ENCODE measurements at places on chromosomes 3 and 15.

GRCh38 chr15:93126599-93126998, 37.6 kb upstream of the RGMA start:
- DNase-seq, result no peak

DNA sequence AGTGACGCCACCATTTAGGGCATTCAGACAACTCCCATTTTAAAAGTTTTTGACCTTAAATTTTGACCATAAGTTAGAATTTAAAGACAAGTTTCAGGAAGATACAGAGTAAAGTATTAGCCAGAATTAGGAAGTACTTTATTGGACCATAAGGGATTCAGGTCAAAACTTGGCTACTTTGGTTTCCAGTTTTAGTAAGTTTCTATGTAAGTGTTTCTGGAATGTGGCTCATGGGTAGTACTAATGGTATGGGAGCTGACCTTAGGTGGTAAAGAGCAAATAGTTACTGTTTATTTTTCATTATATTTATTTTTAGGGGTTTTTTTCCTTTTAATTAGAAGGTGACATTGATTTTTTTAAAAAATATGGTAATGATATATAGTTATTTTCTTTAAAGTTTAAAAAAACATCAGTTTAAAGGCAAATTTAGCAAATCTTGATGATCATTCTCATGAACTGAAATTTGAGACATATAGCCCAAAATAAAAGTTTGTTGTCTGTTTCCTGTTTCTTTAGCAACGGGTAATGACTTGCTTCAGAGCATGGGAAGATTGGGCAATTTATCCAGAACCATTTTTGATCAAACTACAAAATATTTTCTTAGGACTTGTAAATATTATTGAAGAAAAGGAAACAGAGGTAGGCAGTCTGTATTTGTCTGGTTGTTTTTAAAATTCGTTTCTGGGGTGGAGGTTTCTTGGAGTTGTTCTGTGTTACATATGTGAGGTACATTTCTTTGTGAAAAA, 34.3 kb downstream of the U2SURP start:
- DNase-seq, result no peak

GRCh38 chr15:89316504-89316903, 18.1 kb downstream of the POLG start:
- DNase-seq, result no peak

- DNase-seq, result no peak
These were observed 13.9 kb upstream of the RYR3 start for GRCh38 chr15:33296856-33297255.

DNA sequence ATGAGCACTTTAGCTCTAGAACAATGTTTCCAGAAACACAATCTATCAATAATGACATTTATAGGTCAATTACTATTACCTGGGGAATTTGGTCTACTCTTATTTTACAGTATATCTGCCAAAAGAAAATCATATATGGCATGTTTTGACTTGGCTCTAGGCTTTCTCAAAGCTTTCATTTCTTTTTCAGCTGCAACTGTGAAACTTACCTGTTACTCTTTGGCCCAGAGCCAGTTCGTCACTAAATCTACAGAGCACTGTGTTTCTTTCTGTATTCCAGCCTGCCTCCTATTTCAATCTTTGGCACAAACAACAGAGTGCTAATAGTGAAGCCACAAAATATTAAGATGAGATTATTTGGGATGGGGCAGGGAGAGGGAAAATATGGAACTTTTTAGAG, 76.0 kb downstream of the P2RY1 start:
- no peak for DNase-seq

- DNase-seq, result no peak
These were observed 145.2 kb downstream of the SHQ1 start for GRCh38 chr3:72702997-72703396.

GRCh38 chr3:26719134-26719533, 96.6 kb downstream of the LRRC3B start:
- DNase-seq, result no peak

- no peak for DNase-seq
These were observed 964 bp downstream of the SLC25A20 start for GRCh38 chr3:48897460-48898376.

GRCh38 chr15:45163508-45163856, 24.3 kb downstream of the SHF start:
- DNase-seq, result no peak

DNA sequence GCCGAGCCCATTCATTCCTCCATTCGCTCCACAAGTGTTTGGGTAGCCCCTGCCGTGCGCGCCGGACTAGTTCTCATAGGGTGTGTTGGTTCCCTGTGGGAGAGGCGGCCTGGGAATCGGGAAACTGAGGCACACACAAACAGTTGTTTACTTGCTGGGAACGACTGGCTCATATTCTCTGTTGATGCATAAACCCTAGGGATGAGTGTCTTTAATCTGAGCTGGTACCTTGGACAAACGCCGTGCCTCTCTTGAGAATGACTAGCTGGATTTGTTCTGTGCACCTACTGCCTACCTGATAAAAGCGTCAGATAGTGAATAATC, 737 bp downstream of the DNAJA4 start:
- no peak for DNase-seq

Measured in kidney capillary endothelial cell (primary cell).